ENCODE measurements at places on chromosomes 7 and 10.
A peak's percentile ranks its signal among the peaks of the same experiment; 100 is the strongest.

DNA sequence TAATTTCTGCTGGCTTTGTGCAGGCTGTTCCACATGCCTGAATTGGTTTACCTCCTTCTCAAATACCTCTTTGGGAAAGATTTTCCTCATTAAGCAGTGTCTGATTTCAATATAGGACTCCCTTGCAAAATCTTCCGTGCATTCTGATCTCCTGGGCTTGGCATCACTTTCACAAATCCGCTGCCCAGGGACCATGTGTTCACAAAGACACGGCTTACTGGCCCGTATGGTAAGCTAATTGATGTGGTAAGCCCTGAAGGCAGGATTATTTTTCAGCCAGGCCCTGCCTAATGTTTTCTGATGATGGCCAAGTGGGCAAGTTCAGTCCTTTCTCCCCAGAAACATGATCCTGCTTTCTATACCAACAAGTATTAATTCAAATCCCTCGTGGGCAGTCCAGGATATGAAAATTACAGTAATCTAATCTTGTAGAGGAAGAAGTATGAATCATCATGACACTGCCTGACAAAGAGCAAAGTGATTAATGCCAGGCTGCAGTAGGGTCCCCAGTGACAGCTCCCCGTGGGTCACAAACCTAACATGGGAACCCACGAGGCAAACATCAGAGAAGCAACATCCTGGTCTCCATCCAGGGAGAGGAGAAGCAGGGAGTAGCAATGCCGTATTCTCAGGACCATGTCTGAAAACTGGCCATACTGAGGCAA lies 11.6 kb upstream of the SVIL start:
- DNase-seq = no peak

- no peak for DNase-seq
Observed at GRCh38 chr7:117828825-117829224, 44.4 kb downstream of the CTTNBP2 start.

DNA sequence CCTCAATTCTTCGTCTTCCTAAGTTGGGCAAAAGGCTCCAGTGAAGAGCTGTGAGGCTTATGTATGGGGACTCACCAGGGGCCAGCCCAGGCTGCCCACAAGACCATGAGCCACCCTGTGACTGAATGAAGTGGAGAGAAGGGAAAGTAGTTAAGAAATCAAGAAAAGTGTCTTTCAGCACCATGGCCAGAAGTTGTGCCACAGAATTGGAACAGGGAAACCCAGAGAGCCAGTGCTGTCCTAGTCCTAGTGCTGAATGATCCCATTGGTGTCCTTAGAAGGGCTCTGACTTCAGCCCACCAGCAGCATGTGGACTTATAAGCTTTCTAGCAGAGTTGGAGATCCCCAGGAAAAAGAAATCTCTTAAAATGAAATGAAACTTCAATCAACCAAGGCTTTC lies 37.0 kb upstream of the CCSER2 start:
- DNase-seq = no peak

DNA sequence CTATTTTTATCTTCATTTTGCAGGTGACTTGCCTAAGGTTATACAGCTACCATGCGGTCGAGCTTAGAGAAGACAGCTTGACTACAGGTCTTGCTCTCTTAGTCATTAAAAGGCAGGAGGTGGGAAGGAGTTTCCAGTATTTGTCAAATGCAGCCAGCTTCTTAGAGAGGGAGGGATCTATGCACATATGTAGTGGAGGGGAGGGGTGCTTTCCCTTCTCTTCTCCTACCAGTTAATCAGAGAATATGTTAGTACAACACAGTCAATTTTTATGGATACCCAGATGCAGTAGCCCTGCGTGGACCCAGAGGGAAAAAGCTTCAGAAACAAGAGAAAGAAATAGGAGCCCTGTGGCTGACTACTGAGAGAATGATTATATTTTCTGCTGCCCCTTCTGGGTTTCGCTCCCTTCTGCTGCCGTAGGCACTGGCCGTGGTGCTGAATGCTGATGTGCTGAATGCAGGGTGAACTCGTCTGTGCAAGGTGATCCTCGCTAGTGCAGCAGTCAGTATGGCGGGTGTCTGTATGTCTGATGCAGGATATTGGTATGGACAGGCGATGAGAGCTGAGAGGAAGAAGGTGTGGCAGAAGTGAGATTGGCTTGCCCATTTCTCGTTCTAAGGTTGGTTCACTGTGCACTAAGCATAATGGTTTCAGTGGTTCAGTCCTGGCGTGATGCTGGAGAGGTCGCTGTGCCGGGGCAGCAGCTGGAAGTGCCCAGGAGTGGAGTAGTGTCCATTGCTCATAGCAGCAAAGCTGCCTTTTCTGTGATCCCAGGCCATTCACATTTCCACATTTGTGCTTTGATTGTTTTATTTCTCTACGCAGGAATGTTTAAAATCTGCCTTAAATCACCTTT lies 189.2 kb upstream of the PODXL start:
- no peak for DNase-seq

DNA sequence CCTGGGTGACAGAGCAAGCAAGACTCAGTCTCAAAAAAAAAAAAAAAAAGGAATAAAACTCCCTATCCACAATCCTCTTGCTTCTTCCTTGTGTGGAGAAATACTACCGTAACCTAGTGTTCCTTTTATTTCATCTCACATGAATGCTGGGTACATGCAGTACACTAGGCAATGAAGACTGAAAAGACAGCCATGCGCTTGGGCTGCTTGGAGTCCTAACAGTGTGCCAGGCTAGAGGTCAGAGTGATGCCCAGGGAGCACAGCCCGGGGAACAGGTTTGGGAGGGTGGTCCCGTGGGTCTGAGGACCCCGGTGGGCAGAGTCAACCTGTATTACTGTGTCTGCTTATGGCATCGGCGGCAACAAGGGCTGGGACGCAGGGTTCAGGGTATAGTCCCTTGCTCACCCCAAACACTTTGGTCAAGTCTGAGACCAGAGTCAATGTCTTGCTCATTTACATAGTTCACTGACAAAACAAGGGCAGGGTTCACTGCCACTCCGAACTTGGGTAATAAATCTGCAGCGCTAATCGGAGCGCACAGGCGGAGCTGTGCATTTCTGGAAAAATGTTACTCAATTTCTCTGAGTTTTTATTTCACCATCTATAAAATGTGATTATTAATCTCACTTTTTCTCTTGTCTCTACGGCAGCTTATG lies 118.0 kb downstream of the CLEC2L start:
- no peak for DNase-seq

GRCh38 chr7:120794106-120794729 lies 63.7 kb downstream of the TSPAN12 start:
- no peak for DNase-seq

GRCh38 chr10:44386546-44387052 lies 1.7 kb upstream of the CXCL12 start:
- DNase-seq = peak; percentile 50

GRCh38 chr7:42457663-42458062 lies 220.7 kb upstream of the GLI3 start:
- DNase-seq = no peak

GRCh38 chr7:1669064-1669951 lies 769 bp upstream of the ELFN1 start:
- no peak for DNase-seq

GRCh38 chr7:19113855-19114550 lies 3.4 kb downstream of the TWIST1 start:
- DNase-seq = no peak

- DNase-seq = peak; percentile 60
Observed at GRCh38 chr7:1725199-1725690, 55.2 kb downstream of the ELFN1 start.

- DNase-seq = no peak
Observed at GRCh38 chr7:121755286-121755685, 117.7 kb upstream of the PTPRZ1 start.

DNA sequence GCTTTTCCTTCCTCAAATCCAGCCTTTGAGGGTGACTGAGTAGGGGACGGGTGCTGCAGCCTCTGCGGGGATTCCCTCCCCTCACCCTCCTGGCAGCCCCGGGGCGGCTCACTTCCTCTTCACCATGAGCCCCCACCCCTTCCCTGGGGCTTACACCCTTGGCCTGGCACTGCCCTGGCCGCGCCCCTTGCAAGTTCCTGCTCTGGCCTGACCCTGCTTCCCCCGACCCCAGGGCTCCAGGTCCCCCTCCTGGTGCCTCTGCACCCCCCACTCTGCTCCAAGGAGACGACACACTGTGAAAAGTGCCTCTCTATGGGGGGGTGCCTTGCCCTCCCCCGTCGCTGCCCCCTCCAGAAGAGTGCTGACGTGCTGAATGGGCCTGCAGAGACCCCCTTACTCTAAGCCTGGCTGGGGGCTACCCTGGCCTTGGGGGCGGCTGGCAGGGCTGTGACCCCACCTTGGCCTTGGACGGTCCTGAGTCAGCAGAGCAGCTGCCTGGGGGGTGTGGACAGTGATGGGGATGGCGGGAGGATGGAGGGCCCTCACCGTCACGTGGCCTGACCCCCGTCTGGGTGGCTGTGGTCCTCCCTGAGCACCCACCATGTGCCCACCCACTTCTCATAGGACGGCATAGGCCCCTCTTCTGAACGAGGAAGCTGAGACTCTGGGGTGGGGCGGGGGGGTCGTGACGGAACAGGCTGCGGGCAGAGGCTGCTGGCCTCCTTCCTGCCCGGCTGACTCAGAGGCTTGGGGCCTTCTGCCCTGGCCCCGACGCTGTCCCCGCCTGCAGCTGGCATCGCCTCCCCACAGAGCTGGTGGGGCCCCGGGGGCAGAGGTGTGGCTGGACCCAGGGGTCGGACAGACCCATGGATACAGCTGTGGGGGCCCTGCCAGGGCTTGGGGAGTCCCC lies 9.8 kb downstream of the LFNG start:
- DNase-seq = no peak

DNA sequence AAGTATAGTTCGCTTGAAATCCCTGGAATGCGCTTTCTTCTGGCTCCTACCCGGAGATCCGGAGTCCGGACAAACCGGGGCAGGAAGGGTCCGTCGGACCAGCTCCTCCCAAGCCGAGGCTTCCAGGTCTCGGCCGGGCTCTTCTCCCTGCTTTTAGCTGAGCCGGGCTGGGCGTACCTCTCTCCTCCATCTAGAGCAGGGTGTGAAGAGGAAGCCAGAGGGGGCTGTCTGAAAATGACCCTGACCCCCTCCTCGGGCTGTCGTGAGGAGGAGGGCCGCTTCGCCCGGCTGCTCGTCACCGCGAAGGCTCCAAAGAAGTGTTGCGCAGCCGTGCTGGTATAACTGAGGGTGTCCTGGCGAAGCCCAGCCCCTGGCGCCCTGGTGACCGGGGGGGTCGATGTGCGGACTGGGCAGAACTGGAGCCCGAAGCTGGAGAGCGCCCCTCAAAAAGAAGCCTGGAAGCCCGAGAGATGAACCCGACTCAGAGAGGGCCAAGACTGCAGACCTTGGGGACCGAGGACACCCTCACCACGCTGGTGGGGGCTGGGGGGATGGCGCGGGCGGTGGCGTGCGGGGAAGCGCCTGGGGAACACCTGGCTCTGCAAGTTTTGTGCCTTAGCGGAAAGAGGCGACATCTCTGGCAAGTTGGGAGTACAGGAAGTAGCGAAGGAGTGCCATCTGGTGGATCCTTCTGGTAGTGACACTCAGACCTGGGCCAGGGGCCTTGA lies 5.7 kb downstream of the KAZALD1 start:
- peak; percentile 58 for DNase-seq

GRCh38 chr10:56279270-56279669 lies 81.8 kb downstream of the ZWINT start:
- DNase-seq = no peak

- no peak for DNase-seq
Observed at GRCh38 chr7:105336009-105336408, 52.7 kb downstream of the SRPK2 start.

- DNase-seq = no peak
Observed at GRCh38 chr10:86390337-86391120, 23.9 kb upstream of the GRID1 start.

DNA sequence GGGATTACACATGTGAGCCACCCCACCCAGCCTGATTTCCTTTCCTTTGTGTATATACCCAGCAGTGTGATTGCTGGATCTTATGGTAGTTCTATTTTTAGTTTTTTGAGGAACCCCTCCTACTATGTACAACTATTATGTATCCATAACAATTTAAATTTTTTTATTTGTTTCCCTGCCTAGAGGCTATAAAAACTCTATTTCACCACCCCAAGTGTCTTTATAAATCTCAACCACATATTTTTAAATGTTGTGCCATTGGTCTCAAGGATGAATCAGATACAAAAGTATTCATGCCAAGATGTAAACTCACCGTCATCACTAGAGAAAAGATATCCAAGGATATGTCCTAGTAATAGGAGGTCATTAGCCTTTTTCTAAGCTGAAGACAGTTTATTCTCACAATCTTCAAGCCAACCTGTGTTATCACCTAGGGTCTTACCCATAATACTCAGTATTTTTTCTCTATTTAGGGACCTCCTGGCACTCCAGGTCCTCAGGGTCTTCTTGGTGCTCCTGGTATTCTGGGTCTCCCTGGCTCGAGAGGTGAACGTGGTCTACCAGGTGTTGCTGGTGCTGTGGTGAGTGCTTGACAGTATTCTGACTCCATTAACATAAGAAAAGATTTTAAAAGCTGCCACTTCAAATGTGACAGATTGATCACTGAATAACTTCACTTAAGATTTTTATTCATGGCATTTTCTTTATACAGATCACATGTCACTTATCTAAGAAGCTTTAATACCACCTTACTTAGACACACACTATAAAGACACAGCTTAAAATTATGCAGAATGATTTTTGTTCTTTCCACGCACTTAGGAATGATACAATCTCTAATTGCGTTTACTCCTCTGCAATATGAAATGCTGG lies 29.4 kb downstream of the COL1A2 start:
- no peak for DNase-seq

GRCh38 chr10:63260860-63261251 lies 127.7 kb downstream of the NRBF2 start:
- no peak for DNase-seq

- DNase-seq = no peak
Observed at GRCh38 chr10:95655571-95656290, 780 bp downstream of the ALDH18A1 start.

- DNase-seq = no peak
Observed at GRCh38 chr10:52720018-52720417, 52.6 kb downstream of the MBL2 start.

- DNase-seq = no peak
Observed at GRCh38 chr7:94452239-94452638, 57.4 kb upstream of the CASD1 start.

DNA sequence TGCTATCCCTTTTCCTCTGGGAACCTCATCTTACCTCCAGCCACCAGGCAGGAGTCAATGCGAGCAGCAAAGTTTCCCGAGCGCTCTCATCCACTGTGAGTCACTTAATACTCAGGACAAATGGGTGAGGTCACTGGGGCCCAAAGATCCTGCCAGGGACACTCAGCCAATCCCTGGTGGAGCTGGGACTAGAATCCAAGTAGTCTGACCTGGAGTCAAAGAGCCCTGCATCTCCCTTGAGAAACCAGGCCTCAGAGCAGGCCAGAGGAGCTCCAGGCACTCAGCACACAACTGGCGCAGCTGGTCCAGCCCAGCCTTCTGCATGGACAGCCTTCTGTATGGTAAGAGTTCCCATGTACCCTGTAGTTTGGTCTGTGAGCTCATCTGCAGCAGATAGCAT lies 142.3 kb downstream of the MAPK8 start:
- no peak for DNase-seq

- no peak for DNase-seq
Observed at GRCh38 chr7:8263048-8263447, 1.1 kb upstream of the ICA1 start.

DNA sequence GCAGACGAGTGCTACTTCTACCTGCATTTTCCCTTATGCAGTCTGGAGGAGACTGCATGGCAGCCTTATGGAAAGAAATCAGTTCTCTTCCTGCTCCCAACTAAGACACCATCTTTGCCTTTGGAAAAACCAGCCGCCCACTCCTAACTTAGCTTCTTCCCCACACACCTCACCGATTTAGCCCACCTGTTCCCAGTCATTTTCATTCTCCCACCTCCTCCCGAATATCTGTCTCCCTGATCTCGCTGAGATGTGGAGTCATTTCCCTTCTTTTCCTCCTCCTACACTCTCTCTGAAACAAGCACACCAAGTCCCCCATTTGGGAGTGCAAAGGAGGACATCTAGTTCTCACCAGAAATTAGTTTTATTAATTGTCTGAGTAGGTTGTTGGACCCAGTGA lies 35.2 kb upstream of the JCAD start:
- DNase-seq = no peak

Measured in dorsolateral prefrontal cortex (tissue), 122 donors.